ENCODE measurements at places on chromosomes 13 and 19. TPM values are rescaled to one million over a fixed set of nuclear protein-coding genes. Genes with fewer than 3 reads are reported as not detected.
A peak's percentile ranks its signal among the peaks of the same experiment; 100 is the strongest.

CEACAM1 gene
- total RNA-seq = 1.6 TPM

DNA sequence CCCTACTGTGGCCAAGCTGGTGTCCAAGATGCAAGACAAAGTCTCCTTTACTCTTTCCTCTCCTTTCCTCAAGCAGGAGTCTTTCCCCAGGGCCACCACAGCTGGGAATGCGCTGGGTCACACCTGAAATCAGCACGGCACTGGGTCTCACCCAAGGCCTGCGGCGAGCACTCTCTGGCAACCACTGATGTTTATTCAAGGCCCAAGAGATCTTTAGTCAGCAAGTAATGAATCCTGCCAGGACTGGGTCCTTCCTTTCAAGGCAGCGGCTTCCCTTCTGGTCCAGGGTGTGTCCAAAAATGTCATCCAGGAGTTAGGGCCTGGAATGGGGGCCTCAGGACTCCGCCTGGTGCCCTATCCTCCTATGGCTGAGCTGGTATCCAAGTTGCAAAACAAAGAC lies 24.1 kb downstream of the BLOC1S3 start:
- no peaks in the 10 kb centered on the region for H3K27me3 ChIP-seq
- H3K36me3 ChIP-seq = no peaks in the 10 kb centered on the region
- DNase-seq = no peak
- H3K27ac ChIP-seq = no peak overlapping the region

DNA sequence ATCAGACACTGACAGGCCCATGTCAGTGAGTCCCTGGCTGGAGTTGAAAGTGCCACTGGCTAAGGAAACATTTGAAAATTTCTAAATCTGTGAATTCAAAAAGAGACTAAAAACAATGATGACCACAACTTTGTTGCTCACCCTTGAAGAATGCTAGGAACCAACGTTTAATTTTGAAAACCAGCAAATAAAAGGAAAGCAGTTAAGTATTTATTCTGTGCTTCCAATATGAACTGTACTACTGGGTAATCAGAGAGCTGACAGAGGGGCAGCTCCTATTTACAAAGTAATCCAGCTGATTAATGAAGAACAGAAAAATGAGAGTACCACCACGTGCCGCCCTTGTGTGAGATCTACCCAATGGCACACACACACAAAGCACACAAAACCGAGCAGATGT lies 44.7 kb upstream of the LATS2 start:
- H3K36me3 ChIP-seq = no peaks in the 10 kb centered on the region
- no peak overlapping the region for H3K27ac ChIP-seq
- H3K4me1 ChIP-seq = peaks cover 1% of the 10 kb centered on the region
- DNase-seq = no peak

DNA sequence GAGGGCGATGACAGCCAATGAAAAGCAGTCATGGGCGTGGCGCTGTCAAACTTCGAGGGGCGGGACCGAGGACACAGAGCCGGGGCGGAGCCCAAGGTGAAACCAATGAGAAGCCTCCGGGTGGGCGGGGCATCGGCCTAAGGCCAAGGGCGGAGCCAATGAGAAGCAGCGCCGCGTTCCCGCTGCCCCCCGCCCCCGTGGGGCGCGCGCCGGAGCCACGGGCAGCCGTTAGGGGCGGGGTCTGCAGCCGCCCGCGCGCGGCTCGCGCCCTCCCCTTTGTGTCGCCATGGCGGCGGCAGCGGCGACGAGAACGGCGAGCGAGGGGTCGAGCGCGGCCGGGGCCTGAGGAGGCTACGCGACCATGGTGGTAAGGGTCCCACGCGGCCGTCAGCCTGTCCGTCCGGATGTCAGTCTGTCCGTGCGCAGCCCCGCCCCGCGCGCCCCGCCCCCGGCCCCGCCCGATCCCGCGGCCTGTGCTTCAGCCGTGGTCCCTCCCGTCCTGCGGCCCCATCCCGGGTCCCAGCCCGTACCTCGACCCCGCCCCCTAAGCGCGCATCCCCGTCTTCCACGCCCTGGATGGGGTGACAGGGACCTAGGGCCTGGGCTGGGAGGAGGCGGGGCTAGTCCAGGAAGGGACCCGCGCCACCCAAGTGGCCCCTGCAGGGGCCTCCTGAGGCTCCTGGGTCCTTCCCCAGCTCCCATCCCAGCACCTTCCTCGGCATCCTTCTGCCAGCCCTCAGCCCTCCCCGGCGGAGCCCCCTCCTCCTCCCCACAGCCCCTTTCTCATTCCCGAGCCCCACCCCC lies at the start of gene ARHGAP33:
Gene ARHGAP33, plus strand, starts transcription at position 267 of the 804 bp plus-strand sequence. Its CDS starts 95 bp downstream, at position 362.
- peak within 1 kb of the TSS; percentile 88 for H3K4me3 ChIP-seq
- peaks cover 20% of the 10 kb centered on the region for H3K4me1 ChIP-seq
- no peaks in the 10 kb centered on the region for H3K36me3 ChIP-seq
- H3K27me3 ChIP-seq = no peaks in the 10 kb centered on the region

DNA sequence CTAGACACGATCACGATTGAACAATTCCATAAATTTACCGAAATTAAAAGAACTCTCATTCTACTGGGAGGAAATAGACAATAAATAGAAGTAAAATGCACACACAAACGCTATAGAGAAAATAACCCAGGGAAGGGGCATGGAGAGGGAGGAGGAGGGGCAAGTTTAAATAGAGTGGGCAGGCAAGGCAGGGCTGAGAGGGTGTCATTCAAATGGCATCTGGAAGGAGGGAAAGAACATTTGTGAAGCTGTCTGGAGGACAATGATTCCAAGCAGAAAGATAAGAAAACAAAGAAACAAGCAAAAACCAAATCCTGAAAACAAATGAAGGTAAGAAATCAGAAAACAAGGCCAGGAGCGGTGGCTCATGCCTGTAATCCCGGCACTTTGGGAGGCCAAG lies 45.6 kb upstream of the GTF2F2 start:
- H3K27ac ChIP-seq = peak overlapping the region; percentile 6
- no peak for DNase-seq
- no peaks in the 10 kb centered on the region for H3K4me1 ChIP-seq
- no peaks in the 10 kb centered on the region for H3K36me3 ChIP-seq
- peaks cover 4% of the 10 kb centered on the region for H3K27me3 ChIP-seq
- no peak overlapping the region for H3K4me3 ChIP-seq

DNA sequence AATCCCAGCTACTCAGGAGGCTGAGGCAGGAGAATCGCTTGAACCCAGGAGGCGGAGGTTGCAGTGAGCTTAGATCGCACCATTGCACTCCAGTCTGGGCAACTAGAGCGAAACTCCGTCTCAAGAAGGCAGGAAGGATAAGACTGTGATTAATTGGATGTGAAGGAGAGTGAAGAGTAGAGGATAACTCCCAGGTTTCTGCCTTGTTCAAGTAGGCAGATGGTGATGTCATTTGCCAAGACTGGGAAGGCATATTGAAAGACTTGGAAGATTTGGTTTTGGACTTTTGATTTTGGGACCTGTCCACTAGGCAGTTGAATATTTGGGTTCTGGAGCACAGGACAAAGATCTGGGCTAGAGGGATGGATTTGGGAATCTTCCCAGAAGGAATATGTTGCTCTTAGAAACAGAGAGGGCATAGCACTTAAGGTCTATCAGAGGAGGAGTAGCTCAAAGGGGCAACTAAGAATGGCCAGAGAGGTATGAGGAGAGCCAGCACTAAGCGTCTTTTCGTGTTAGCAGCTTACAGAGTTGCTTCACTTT lies 20.0 kb downstream of the GARRE1 start:
- peak overlapping the region; percentile 32 for H3K4me3 ChIP-seq
- DNase-seq = no peak
- no peak overlapping the region for H3K27ac ChIP-seq

DNA sequence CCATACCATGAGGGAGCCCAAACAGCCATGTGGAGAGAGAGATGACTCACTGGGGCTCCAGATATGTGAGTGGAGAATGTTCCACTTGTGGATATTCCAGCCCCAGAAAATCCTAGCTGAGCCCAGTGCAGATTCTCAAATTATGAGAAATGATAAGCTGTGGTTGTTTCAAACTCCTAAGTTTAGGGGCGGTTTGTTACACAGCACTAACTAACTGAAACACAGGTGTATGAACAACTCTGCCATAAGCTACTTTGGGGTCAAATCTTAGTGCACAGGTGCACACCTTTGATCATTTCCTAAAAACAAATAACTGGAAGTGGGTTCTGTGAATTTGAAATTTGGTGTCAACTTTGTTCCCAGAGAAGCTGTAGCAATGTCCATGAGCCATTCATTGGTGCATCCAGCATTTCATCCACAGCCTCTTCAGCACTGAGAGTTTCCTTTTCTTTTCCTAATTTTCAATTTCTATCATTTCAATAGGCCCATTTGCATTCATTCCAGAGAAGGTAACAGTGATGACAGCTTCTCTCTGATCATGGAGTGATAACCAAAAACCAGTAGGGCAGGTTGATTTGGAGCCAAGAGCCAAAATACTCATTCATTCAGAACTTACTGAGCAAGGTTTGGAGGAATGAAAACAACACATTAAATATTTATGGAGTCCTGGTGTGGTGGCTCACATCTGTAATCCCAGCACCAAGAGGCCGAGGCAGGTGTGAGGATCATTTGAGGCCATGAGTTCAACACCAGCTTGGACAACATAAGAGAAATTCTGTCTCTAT lies 8.8 kb upstream of the CLPP start:
- peaks cover 55% of the 10 kb centered on the region for H3K36me3 ChIP-seq
- H3K27ac ChIP-seq = no peak overlapping the region
- H3K4me1 ChIP-seq = no peaks in the 10 kb centered on the region
- H3K27me3 ChIP-seq = no peaks in the 10 kb centered on the region
- DNase-seq = no peak

DNA sequence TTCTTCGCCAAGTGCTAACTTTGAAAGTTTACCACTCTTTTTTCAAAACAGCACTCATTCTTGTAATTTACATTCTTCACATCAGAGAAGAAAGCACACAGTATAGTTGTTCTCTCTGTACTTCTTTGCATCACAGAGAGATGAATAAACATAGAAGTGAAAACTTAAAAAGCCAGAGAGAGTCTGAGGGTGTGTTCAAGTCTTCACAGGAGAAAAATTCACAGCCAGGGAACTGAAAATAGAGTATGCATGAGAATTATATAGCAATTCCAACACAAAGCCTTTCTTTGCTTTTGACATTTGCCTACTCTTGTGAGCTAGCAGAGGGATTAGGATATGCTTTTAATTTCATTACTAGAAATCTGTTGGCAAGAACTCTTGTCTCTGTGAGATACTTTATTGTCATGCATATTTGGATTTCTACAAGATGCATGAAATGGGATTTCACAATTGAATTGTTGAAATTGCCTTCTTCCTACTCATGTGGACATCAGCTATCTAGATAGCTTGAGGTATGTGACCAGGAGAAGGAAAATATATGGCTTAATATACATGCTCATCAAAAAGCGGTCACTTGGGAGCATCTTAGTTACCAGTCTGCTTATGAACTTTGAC lies 166.1 kb downstream of the SLC7A1 start:
- no peak overlapping the region for H3K4me3 ChIP-seq
- peaks cover 5% of the 10 kb centered on the region for H3K4me1 ChIP-seq
- peaks cover 27% of the 10 kb centered on the region for H3K27me3 ChIP-seq

DNA sequence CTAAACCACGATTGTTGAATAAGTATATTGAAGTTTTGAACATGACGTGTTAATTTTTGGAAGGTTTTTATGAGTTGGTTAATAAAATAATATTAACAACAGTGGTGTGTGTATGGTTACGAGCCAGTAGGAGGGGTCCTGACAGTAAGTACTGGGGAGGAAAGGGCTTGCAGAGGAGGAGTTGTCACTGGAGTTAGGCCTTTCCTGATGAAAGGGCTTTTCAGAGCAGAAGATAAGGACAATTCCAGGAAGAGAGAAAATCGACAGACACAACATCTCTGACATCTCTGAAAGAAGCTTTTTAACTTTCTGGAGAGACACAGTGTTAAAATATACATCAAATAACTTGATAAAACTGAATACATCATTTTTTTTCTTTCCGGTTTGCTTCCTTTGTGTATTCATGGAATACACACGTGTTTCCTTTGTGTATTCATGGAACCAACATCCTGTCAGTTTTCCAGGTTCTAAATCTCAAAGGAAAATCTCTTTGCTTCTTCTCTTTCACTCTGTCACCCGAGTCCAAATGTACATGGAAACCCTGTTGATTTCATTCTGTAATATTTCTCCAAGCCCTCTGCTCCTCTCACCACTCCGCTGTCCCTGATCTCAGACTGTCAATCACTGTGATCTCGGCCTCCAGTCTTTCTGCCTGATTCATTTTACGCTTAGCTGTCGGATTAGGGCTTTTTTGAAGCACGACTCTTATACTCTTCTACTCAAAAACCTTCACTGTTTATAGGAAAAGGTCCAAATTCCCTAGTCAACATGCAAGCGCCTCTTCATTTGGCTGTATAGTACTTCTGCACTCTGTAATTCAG lies 374.4 kb downstream of the DLEU7 start:
- peaks cover 2% of the 10 kb centered on the region for H3K27me3 ChIP-seq
- H3K4me3 ChIP-seq = no peak overlapping the region
- H3K27ac ChIP-seq = no peak overlapping the region
- no peak for DNase-seq
- no peaks in the 10 kb centered on the region for H3K4me1 ChIP-seq

DNA sequence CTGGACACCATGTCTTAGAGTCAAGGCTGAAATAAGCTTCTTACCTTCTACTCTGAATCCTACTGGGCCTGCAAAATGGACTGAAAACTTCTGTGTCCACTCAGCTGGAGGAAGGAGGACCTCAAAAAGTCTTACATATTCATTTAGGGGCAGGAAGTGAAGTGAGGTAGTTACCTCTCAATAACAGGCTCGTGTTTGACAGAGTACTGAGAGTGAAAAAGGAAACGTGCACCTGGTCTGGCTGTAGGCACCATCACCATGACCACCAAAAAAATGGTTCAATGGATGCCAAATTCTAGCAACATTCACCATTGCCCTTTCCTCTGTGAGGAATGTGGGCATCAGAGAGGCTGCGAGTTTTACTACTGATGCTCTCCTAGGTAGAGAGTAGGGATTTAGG lies 176.2 kb downstream of the RFC3 start:
- no peak overlapping the region for H3K4me3 ChIP-seq
- peaks cover 10% of the 10 kb centered on the region for H3K27me3 ChIP-seq
- DNase-seq = no peak
- no peaks in the 10 kb centered on the region for H3K4me1 ChIP-seq

Measured in naive thymus-derived CD8-positive, alpha-beta T cell (primary cell).